ENCODE measurements at places on chromosomes 3 and 15.

GRCh38 chr3:195214381-195214780 is 56.6 kb downstream of the XXYLT1 start:
- no peak for DNase-seq

GRCh38 chr3:49498239-49498638 is 28.2 kb downstream of the DAG1 start:
- no peak for DNase-seq

- no peak for DNase-seq
Observed at GRCh38 chr3:110027446-110028080, 690.2 kb upstream of the DPPA4 start.

- DNase-seq, result no peak
Observed at GRCh38 chr3:39933986-39934693, 124.7 kb downstream of the MYRIP start.

DNA sequence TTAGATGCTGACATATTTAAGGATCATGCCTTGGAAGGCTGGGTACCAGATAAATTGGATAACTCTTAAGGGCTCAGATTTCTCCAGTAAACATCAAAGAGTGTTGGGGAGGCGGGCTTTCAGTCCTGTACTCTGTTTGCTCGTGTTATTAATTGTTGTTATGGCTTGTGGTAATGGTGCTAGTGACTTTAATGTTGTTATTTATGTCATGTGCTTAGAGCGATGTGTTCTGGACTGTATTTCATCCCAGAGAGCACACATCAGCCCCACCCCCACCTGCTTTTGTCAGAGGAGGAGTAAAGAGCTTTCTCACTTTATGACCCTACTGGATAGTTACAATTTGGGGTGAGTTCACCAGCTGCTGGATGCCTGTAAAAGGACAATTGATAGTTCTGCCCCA is 386.3 kb downstream of the EPHB1 start:
- DNase-seq, result no peak

- no peak for DNase-seq
Observed at GRCh38 chr3:40137591-40138295, 171.8 kb upstream of the EIF1B start.

GRCh38 chr3:16480861-16481545 is 32.5 kb downstream of the RFTN1 start:
- DNase-seq, result no peak

GRCh38 chr3:12559520-12559919 is 2.6 kb downstream of the MKRN2 start:
- DNase-seq, result no peak

- no peak for DNase-seq
Observed at GRCh38 chr3:32977861-32978260, 26.4 kb downstream of the CCR4 start.

GRCh38 chr3:31562525-31562924 is 29.8 kb downstream of the STT3B start:
- no peak for DNase-seq

DNA sequence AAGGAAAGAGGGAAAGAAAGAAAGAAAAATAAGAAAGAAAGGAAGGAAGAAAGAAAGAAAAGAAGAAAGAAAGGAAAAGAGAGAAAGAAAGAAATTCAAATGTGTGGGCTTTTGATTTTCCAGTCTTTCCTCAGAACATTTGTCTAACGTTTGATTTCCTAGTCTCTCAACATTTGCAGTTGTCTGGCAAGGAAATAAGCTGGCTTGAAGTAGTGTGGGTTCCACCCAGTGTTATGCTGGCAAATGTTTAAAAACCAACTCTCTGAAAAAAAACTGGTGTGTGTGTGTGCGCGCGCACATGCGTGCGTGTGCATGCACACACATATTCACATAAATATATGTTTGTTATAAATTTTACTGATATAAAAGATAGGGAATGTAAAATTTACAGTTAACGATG is 54.6 kb upstream of the C3orf49 start:
- DNase-seq, result no peak

- no peak for DNase-seq
Observed at GRCh38 chr3:38154625-38155255, 10.6 kb upstream of the OXSR1 start.

- DNase-seq, result no peak
Observed at GRCh38 chr3:47433796-47434195, 41.9 kb downstream of the SCAP start.

DNA sequence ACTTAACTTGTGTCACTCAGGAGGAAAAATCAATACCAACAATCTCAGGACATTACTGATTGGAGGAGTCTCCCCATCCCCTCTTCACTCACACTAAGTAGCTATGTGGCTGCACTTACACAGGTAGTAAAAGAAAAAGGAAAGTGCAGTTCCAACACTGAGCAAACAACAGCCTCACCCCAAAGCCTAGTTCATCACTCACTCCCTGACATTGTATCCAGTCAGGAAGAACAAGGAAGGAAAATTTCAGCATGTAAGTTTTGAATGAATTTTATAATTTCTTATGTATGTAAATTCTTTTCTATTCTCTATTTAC is 273.4 kb downstream of the IGSF11 start:
- DNase-seq, result no peak

DNA sequence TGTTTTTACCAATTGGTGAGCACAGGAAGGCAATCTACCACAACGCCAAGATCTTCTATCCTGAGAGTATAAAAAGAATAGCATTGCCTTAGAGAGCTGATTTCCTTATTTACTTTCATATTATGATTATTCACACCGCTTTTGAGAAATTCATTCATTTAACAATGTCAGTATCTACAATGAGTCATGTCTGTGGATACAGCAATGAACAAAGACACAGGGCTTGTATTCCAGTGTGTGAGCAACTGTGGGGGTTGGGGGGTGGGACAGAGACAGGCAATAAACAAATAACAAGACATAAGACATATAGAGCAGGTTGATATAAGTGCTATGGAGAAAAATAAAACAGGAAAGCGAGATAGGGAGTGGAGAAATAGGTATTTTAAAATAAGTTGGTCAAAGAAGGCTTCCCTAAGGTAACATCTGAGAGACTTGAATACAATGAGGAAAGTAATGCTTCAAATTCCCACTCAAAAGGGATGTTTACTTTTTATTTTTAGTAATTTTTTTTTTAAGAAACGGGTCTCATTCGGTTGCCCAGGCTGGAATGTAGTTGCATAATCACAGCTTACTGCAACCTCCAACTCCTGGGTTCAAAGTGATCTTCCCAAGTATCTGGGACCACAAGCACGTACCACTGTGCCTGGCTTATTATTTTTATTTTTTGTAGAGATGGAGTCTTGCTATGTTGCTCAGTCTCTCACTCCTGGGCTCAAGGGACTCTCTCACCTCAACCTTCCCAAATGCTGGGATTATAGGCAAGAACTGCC is 45.7 kb downstream of the PGBD4 start:
- no peak for DNase-seq

- no peak for DNase-seq
Observed at GRCh38 chr3:31772272-31772671, 208.8 kb downstream of the OSBPL10 start.

- DNase-seq, result no peak
Observed at GRCh38 chr3:39651993-39652739, 157.2 kb upstream of the MYRIP start.

- no peak for DNase-seq
Observed at GRCh38 chr15:72058585-72058984, 59.4 kb downstream of the MYO9A start.

- DNase-seq, result no peak
Observed at GRCh38 chr15:64180235-64180824, 17.5 kb upstream of the PPIB start.

Measured in HFF-Myc (cell line).